Tracheal epithelial cell (primary cell): ENCODE measurements at places on chromosomes 1 and 21. TPM values are rescaled to one million over a fixed set of nuclear protein-coding genes. Genes with fewer than 3 reads are reported as not detected.

The BSND gene
- total RNA-seq = not detected in 2 replicates

The OR14K1 gene
- total RNA-seq = not detected in 2 replicates

The UMODL1 gene
- not detected in 2 replicates for total RNA-seq

The TCP10L gene
- total RNA-seq = 0.24 and 1.5 TPM in 2 replicates

The TFF3 gene
- total RNA-seq = 0.24 TPM in 1 of 2 replicates, not detected in the other

The RNF186 gene
- total RNA-seq = under 0.01 TPM in 1 of 2 replicates, not detected in the other

The FCGR3A gene
- not detected in 2 replicates for total RNA-seq
